Colonic mucosa (tissue), 4 donors: ENCODE measurements at places on chromosomes 5 and 9. TPM values are rescaled to one million over a fixed set of nuclear protein-coding genes. Genes with fewer than 3 reads are reported as not detected.

- no peak for DNase-seq
Observed at GRCh38 chr9:34240006-34240405, 61.2 kb downstream of the UBAP1 start.

DNA sequence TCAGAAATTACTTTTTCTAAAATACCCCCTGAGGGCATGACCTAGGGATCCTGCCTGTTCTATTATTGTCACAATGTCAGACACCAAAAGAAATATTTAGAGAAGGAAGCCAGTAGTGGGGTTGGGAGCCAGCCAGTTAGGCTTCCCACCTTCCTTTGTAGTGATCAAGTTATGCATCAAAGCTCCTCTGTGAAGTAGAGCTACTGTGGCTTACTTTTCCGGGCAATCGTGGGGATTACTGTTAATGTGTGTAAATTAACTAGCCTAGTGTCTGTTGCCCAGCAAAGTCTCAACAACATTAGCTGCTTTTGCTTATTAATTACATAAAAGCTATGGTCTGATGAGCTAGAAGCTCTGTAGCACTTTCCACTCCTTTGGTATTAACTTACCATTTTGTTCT lies 109.0 kb upstream of the PCAT7 start:
- no peak for DNase-seq

DNA sequence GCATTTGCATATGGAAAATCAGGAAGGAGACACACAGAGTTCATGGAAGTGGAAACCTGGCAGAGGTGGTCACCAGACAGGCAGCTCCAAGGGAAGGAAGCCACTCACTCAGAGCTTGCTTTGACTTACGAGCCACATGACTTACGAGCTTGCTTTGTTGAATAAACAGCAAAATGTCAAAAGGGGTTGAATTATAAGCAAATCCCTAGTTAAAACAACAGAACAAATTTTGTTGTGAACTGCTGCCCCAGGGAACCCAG lies 164.3 kb downstream of the SYK start:
- no peak for DNase-seq

The LOX gene
- 2.0 TPM for total RNA-seq

The ADGRV1 gene
- total RNA-seq = 12.9 TPM

GRCh38 chr9:75992482-75993206 lies 102.2 kb downstream of the PCSK5 start:
- no peak for DNase-seq

DNA sequence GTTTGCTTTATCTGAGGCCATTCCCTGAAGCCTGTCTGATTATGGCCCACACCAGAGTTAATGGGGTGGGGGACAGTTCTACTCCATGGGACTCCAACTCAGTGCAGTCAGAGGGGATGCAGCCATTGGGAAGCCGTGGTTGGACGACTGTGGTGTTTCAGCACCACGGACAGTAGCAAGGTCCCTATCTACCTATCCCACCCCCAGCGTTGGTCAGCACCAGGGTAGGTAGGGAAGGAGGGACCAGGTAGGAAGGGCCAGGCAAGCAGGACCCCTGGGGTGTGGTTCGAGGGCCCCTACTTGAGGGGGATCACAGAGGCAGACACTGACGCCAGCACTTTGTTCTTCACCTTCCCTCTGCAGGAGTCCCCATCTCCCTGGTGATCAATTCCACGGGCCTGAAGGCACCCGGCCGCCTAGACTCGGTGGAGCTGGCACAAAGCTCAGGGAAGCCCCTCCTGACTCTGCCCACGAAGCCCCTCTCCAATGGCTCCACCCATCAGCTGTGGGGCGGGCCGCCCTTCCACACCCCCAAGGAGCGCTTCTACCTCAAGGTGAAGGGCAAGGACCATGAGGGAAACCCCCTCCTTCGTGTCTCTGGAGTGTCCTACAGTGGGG lies 33.2 kb downstream of the HMCN2 start:
- DNase-seq = no peak

The TPPP gene
- 1.7 TPM for total RNA-seq

The RACK1 gene
- total RNA-seq = 1,403 TPM

DNA sequence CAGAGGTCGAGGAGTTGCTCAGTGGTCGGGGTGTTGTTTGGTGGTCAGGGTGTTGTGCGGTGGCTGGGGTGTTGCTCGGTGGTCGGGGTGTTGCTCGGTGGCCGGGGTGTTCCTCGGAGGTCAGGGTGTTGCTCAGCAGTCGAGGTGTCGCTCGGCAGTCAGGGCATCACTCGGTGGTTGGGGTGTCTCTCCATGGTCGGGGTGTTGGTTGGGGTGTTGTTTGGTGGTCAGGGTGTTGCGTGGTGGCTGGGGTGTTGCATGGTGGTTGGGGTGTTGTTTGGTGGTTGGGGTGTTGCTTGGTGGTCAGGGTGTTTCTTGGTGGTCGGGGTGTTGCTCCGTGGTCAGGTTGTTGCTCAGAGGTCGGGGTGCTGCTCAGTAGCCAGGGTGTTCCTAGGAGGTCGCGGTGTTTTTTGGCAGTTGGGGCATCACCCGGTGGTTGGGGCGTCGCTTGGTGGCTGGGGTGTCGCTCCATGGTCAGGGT lies 11.0 kb upstream of the GPSM1 start:
- DNase-seq = no peak

GRCh38 chr5:39169081-39169480 lies 50.3 kb downstream of the FYB1 start:
- DNase-seq = no peak

GRCh38 chr5:82698026-82698425 lies 379.2 kb downstream of the TMEM167A start:
- no peak for DNase-seq

The INSL6 gene
- total RNA-seq = not detected

- no peak for DNase-seq
Observed at GRCh38 chr5:171965745-171966144, 40.7 kb downstream of the FBXW11 start.

The RFX3 gene
- total RNA-seq = 9.8 TPM

DNA sequence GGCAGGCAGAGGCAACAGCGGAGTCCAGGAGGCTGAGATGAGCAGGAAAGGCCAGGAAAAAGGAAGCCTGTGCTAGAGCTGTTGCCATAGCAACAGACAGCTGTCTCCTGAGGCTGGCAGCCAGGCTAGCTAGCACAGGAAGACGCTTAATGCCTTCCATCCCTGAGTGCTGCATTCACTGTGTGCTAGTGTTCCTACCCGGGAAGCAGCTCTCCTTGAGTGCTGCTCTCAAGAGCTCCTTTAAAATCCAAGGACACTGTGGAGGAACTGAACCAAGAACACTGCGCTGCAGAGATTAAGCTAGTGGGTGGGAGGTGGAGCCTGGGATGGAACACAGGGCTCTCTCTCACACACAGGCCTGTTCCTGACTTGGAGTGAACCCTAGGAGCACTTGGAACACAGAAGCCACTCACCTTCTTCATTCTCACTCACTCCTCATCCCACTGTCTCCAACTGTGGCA lies 53.5 kb upstream of the IL7R start:
- no peak for DNase-seq

- no peak for DNase-seq
Observed at GRCh38 chr5:7714697-7715096, 136.2 kb downstream of the CFAP90 start.

DNA sequence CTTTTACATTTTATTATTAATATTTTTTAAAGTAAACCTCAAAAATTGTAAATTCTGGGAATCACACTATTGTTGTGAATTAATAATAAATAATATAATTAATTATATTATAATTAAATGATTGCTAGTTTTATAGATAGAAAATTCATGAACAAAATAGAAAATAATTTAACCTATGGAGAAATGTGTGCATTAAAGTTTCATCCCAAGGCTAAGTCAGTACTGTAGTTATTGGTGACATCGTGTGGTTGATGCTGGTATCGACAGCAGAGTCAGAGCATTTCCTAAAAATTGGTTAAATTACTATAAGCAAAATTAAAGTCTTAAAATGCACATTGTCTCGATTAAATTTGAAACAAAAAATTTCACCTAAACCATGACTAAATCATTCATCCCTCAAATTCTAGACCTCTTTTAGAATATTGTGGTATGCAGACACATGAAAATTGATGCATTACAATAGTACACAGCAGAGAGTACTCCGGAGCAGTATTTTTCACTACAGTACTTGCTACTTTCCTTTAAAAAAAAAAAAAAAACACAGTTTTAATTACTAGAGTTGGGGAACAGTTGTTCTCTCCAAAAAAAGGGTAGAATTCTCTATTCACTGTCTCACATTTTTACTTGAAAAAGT lies 73.9 kb downstream of the RORB start:
- peak; percentile 18 for DNase-seq

GRCh38 chr9:127963359-127964064 lies 17.3 kb downstream of the EEIG1 start:
- no peak for DNase-seq

The HEMGN gene
- 0.22 TPM for total RNA-seq

DNA sequence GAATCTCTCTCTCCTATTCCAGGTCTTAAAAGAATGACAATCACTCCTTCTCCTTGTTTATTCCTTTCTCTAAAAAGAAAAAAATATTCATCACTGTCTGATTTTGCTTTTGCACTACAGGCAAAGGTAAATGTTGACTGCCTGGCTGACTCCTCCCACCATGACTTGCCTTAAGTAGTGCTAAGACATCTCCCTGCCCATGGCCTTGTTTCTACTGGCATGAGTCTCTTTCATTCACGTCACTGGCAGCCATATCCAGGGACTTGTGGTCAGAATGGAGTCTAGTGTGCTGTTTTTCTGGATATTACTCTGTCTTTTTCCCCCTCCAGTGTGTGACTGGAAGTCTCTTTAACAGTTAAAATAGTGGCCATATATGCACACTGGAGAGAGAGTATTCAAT lies 522.9 kb upstream of the DAB2 start:
- no peak for DNase-seq

- peak; percentile 32 for DNase-seq
Observed at GRCh38 chr5:179731791-179732411, 721 bp upstream of the MAML1 start.

- peak; percentile 42 for DNase-seq
Observed at GRCh38 chr9:129027224-129027684, 877 bp downstream of the SH3GLB2 start.

The B4GALT1 gene
- 76.9 TPM for total RNA-seq

DNA sequence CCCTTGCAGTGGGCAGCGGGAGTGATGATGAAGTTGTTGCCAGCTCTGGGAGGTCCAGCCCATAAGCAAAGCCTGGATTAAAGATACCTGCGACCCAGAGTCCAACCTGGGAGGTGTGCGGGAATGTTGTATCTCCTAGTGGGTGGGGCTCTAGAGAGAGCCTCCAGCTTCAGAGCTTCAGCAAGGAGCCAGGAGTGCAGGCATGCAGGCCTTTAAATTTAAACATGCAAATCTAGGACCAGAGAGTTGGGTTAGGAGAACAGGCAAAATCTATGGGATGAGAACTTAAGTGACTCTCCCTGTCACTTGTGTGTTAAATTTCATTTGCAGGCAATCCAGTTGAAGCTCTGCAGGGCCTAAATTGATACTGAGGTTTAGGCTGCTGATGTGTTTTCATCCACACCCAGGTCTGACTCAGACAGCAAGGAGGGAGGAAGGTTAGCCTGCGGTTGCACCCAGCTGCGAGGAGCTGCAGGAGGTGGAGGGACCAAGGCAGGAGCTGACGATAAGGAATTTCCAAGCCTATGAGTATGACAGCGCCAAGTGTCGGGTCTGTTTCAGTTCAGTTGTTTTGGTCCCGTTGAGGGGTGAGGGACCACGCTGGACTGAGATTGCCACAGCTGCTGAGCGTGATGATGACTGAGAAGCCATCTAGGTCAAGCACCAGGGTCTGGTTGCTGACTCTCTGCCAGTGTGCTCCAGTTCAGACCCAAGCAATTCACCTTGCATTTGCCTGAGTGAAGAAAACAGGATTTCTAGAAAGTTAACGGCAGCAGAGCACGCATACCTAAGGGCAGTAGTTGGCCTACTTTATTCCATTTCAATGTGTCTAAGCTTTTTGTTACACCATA lies 243.0 kb downstream of the ICE1 start:
- no peak for DNase-seq

The PSMD5 gene
- total RNA-seq = 60.2 TPM

GRCh38 chr9:79707589-79707988 lies 135.8 kb downstream of the TLE4 start:
- no peak for DNase-seq

GRCh38 chr9:136527721-136528710 lies 17.8 kb downstream of the NOTCH1 start:
- peak; percentile 88 for DNase-seq

- DNase-seq = no peak
Observed at GRCh38 chr9:135732569-135733257, 30.7 kb downstream of the KCNT1 start.

DNA sequence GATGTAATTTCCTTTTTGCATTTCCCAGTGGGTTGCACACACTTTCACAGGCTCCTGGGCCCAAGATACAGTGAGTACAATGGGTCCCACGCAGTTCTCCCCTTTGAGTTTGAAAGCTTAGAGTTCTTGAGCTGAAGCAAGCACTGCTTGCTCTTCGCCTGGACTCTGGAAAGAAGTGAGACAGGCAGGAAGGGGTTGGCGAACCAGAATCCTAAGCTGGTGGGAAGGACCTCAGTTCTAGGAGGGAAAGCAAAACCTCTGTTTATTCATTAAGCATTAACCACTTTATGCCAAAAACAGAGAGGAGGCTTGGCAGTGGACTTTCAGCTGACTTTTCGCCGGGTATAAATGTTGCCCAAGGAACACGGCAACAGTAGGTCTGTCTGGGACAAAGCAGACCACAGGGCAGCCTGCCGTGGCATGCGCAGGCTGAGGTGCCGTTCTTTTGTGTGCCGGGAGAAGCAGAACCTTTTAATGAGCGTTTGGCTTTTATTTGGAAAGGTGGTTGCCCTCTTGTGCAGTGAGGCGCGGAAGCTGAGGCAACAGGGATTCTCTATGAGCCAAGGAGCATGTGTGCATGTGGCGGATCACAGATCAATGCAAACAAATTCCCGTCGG lies 239.9 kb upstream of the PANK3 start:
- DNase-seq = no peak

The SLC25A48 gene
- total RNA-seq = 6.0 TPM

The UBE2B gene
- total RNA-seq = 128 TPM

- DNase-seq = no peak
Observed at GRCh38 chr5:168784454-168784853, 205.3 kb upstream of the PANK3 start.

DNA sequence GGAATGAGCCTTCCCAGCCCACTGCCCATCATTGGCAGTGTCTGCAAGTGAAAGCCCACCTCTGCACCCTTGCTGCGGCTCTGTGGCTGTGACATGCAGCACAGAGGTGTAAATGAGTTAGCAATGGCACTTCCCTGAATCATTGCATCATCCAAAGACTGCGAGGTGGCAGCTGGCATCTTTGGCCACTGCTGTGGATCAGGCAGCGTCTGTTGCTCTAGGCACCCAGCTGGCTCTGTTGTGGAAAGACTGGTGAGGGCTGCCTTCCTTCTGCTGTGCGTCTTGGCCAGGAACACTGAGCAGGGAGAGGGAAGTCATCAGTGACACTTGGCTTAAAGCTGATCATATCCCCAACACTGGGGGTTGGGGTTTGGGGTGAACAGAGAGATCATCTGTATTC lies 64.5 kb downstream of the MFAP3 start:
- no peak for DNase-seq

The FBP2 gene
- not detected for total RNA-seq

DNA sequence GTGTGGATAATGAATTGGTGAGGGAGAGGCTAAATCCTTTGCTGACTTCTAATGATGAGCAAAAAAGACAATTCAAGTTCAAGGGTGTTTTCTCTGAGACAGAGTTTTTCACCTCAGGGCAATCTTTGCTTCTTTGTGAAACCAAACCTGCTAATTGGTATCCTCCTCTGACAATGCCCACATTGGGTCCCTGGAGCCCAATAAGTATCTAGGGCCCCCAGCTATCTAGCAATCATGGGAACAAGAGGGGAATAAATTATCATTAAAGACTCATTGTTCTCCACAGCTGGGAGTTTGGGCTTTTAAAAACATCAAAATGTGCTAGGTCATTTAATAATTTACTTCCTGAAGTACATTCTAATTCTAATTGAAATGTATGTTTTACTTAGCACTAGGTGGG lies 227.3 kb downstream of the TMEM167A start:
- no peak for DNase-seq
